ENCODE measurements at places on chromosomes 4 and X.

DNA sequence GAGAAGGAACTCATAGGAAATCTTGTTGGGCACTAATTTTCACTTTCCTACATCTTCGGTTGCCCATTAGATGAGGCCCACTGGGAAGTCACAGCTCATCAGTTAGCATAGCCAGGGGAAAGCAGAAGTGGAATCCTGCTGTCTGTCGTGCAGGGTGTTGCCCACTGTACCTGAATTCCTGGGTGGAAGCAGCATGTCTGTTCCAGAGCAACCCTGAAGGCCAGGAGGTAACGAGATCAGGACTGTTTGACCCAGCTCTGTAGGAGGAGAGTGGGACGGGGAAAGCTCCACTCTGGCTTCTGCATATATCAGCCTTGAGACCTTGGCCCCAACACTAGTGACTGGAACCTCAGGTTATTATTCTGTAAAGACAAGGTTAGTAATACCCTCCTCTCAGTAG, 296.1 kb downstream of the EVC2 start:
- no peak for DNase-seq

DNA sequence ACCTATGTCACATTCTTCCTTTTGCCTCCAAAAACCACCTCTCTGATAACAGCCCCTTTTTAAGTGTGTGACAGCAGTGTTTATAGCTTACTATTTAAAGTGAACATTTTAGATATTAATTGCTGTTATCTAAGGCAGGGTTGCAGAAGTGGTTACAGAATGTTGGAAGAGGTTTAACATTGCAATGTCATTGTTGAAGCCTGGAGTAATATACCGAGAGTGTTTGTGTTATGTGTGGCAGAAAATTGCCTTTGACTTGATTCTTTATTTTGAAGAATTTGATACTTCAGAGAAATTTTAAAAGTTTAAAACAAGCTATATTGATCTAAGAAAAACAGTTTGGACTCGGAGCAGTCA, 37.1 kb downstream of the SMARCAD1 start:
- DNase-seq = no peak

DNA sequence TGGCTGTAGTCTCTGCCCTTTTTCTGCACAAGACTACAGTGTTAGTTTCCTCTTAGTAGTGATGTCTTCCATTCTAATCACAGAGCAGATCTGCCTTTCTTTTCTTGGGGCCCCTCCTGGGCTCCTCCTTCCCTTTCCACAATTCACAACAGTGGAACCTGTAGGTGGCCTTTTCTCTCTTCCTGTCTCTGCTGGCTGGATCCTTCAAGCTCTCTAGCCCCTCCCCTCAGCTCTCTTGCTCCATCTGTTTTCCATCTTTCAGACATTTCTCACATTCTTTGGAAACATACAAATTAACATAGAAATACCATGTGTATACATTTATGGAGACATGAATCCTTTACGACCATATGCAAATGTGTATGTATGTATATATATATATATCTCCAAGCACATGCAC, 304 bp upstream of the SPIN2A start:
- no peak for DNase-seq

- DNase-seq = no peak
These were observed 146.2 kb downstream of the PRSS12 start for GRCh38 chr4:118206627-118207026.

DNA sequence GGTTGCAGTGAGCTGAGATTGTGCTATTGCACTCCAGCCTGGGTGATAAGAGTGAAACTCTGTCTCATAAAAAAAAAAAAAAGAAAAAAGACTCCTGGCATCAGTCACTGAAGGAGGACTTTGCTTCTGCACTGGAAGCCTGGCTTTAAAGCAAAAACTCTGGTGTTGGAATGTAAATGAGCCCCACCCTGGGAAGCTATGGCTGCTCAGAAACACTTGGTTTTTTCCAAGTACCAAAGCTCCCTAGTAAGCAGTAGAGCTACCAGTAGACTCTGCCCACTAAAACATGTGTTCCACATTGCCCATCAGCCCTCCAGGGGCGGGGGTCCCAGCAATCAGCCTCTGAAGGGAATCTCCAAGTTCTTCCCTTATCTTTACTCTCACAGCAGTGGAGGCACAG, 154.4 kb downstream of the SHROOM3 start:
- no peak for DNase-seq

DNA sequence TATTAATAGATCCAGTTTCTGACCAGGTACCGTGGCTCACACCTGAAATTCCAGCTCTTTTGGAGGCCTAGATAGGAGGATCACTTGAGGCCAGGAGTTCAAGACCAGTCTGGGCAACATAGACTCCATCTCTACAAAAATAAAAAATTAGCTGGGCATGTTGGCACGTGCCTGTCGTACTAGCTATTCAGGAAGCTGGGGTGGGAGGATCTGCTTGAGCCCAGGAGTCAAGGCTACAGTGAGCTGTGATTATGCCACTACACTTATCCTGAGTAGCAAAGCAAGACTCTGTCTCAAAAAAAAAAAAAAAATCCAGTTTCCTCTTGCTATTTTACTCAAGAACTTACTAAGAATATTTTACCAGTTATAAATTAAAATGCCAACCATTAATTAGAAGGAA, 91.7 kb downstream of the SLC10A6 start:
- DNase-seq = no peak

DNA sequence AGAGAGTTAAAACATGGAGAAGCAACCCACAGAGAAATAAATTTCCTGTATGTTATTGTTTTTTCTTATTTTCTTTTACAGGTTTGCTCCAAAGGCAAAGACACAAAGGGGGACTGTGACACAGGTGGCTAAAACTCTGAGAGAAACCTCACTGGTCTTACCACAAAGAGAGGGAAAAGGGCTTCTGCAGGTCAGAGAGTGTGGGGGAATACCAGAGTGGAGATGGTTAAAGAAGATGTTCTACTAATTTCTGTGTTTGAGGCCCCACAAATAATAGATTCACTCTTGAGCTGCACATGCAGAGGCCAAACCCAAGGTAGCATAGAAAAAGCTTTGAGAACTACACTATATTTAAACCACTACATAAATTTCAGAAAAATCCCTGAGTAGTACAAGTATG, 151.3 kb downstream of the GABRA3 start:
- DNase-seq = no peak

DNA sequence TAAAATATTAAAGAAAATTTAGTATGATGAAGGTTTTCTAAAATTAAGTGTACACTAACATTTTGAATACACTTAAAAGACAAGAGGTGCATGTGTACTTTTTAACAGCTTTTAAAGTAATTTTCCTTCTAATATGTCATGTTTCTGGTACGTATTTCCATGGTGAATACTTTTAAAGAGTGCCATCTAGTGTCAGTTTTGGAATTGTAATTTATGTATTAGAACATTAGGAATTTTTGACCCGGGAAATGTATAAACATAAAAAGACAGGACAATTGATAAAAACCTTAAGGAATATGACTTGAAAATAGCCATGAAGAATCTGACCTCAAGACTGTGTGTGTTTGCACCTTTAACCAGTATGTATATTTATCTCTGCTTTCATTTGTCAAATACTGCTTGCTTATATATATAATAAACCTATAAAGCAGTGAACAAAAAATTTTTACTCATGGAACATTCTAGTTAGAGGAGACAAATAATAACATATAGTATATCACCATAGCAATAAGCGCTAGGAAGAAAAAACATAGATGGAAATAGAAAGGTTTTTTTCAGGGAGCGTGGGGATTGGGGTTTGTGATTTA, 7.2 kb downstream of the GSTCD start:
- peak; percentile 8 for DNase-seq

DNA sequence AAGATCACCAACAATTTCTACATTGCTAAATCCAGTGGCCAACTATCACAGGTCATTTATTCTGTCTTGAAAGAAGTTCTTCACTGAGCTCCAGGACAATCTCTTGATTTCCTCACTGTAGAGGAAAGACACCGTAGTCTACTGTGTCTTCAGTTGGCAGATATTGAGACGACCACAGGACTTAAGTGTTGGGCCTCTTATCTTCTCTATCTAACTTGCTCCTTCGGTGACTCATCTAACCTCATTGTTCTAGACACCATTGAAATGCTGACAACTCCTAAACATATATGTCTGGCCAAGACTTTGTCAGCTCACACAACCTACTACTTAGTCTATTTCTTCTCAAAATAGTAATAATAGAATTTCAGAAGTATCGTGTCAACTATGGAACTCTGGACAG, 425.8 kb downstream of the ARAP2 start:
- no peak for DNase-seq
